Epithelial cell of proximal tubule (primary cell): ENCODE measurements at places on chromosomes 16 and 17.

GRCh38 chr16:8905168-8905762 lies 23.1 kb downstream of the LITAFD start:
- DNase-seq, result no peak

- DNase-seq, result no peak
Measured at GRCh38 chr16:84212154-84212553, 21.2 kb downstream of the ADAD2 start.

DNA sequence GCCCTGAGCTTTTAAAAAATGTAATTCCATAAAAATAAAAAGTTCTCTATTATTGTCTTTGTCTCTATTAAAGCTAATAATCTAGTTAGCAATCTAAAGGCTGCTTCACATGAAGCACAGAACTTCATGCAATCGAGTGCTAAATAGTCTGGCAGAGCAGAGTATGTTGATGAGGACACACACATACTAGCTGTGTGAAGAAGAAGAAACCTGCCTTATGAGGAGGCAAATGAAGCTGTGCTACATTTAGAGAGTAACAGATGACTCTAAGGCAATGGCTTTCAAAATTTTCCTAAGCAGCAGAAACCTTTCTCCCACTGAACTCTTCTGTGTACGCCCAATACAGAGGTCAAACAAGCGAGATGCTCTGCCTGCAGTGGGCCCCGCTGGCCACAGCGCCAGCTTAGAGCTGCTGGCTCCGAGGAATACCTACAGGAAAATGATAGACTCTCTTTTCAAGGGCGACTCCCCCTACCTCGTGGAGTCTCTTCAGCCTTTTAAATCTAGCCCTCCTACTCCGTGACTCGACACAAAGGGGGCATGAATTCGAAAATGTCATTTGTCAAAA lies 39.2 kb downstream of the GNA13 start:
- no peak for DNase-seq

GRCh38 chr16:50185005-50185505 lies 31.9 kb downstream of the TENT4B start:
- DNase-seq, result peak; percentile 98

GRCh38 chr17:35609831-35610230 lies 22.7 kb downstream of the AP2B1 start:
- no peak for DNase-seq

DNA sequence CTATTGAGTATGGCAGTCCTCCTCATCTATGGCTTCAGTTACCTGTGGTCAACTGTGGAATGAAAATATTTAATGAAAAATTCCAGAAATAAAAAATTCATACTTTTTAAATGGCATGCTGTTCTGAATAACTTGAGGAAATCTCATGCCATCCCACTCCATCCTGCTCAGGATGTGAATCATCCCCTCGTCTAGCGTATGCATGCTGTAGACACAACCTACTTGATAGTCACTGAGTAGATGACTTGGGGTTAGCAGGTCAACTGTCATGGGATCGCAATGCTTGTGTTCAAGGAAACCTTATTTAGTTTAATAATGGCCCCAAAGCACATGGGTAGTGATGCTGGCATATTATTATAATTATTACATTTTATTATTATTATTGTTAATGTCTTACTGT lies 4.8 kb upstream of the VAC14 start:
- DNase-seq, result no peak
